ENCODE measurements at places on chromosomes 2 and 18.

GRCh38 chr2:16125614-16126516 is 185.5 kb downstream of the MYCN start:
- no peak for DNase-seq

DNA sequence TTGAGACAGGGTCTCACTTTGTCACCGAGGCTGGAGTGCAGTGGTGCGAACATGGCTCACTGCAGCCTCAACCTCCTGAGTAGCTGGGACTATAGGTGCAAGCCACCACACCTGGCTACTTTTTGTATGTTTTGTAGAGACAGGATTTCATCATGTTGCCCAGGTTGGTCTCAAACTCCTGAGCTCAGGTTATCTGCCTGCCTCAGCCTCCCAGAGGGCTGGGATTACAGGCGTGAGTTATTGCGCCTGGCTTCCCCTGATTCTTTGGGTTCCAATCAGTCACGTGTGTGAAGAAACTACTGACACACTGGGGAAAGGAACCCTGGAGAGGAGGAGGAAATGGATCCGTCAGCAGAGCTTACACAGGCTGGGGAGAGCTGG is 22.3 kb upstream of the RAB10 start:
- DNase-seq, result no peak

DNA sequence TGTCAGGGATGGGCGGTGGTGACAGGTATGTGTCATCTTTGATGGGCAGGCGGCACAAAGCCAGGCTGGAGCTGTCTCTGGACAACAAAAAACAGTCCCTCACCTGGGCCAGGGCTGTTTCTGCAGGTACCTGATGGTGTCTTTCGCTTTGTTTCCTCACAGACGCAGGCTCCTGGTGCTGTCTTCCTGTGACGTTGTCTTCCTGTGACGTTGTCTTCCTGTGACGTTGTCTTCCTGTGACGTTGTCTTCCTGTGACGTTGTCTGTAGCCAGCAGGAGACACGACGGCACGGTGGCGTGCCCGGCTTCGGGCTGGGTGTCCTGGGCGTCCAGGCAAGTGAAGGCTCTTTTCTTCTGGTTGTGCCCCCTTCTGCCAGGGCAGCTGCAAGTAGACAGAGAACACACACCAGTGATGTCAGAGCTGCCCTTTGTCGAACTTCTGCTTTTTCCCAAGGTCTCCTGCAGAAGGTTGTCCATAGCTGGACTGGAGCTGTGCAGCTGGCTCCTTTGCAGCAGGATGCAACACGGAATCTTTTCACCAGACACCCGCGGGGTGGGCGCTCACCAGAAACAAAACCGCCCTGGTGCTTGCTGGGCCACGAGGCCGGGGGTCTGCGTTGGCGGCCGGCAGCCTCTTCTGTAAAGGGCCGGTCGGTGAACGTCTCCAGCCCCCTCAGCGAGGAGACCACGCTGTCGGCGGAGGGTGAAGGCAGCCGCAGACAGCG is 21.1 kb downstream of the GPR35 start:
- DNase-seq, result no peak

GRCh38 chr2:163610817-163611556 is 124.8 kb downstream of the FIGN start:
- DNase-seq, result no peak

DNA sequence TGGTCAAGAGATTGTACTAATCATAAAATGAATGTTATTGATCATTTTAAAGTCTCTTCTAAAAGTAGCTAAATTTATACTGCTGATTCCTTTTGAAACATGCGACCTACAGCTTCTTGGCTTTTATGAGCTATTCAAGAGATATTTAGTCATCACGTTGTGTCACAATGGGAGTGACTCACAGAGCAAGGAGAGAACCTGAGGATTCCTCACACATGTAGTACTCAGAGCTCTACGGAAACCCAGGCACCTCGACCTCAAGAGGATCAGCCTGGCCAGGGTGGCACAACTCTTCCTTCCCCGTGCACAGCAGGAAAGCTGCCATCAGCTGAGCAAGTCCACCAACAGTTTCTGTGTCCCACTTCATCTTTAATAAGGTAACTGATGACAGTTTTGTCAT is at the start of gene DHRS9:
Gene DHRS9 (plus strand): TSS at position 223 of the 400 bp plus-strand sequence. CDS start 12,019 bp downstream, outside the sequence.
- peak; percentile 40 for DNase-seq

DNA sequence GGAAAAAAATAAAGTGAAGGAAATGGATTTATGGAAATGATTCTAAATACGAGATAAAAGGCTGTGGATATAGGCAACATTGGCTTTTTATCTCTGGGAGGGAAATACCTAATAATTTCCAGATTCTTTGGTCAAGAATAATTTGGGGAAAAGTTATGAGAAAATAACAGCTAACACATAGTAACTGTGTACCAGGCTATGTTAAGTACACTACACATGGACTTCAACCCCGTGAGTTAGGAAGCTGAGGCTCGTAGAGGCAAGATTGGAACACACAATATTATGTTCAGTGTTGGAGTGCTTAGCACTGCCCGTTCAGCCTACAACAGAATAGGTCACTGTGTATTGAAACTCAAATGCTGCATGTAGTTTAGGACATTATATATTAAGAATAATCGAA is 34.3 kb upstream of the GPD2 start:
- DNase-seq, result no peak

DNA sequence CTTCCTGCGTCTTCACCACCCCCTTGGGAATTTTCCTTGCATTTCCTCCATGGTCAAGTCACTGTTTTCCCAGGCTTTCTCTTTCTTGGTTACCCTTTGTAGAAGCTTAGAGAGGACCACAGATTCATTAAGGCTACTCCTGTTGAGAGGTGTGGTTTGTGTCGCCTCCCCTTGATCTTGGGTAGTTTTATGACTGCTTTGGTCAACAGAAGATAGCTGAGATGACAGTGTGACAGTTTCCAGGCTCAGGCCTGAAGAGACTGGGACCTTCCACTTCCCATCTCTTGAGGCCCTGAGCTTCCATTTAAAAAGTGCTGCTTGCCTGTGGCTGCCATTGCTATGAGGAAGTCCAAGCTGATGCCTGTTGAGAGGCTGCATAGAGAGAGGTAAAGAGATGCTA is 5.4 kb downstream of the ACOXL start:
- no peak for DNase-seq
